ENCODE measurements at places on chromosomes 11 and 22.

- DNase-seq, result no peak
These were observed 6.1 kb upstream of the ASCL3 start for GRCh38 chr11:8948886-8949285.

GRCh38 chr11:13495929-13496328 is at the start of gene PTH:
TSS of gene PTH (minus strand) at chr11:13495997. CDS start at chr11:13492855, 3,142 bp downstream.
- no peak for DNase-seq

- no peak for DNase-seq
These were observed 67.7 kb downstream of the SPON1 start for GRCh38 chr11:14029971-14030920.

GRCh38 chr11:19756675-19757475 is 44.2 kb downstream of the NAV2 start:
- DNase-seq, result no peak

DNA sequence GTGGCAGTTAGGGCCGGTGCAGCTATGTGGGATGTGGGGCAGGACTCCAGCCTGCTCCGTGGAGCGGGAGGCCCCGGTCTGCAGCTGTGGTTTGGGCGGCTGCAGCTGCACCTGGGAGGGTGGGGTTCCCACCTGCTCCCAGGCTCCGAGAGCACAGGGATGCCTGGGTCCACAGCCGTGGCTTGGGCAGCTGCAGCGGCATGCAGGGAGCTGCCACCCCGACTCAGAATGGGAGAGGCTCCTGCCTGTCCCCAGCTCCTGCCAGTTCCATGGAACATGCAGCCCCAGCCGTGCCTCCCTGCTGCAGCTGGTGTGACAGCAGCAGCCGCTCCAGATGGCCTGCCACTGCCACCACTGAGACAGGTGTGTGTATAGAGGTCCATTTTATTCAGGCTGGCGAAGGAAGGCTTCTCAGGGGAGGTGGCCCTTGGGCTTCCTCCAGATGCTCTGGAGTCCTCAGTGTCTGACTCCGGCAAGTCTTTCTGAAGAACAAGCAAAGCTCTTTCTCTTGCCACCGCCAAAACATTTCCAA is 21.8 kb upstream of the UPK3A start:
- no peak for DNase-seq

- DNase-seq, result peak; percentile 44
These were observed 603 bp downstream of the ESRRA start for GRCh38 chr11:64305691-64306562.

DNA sequence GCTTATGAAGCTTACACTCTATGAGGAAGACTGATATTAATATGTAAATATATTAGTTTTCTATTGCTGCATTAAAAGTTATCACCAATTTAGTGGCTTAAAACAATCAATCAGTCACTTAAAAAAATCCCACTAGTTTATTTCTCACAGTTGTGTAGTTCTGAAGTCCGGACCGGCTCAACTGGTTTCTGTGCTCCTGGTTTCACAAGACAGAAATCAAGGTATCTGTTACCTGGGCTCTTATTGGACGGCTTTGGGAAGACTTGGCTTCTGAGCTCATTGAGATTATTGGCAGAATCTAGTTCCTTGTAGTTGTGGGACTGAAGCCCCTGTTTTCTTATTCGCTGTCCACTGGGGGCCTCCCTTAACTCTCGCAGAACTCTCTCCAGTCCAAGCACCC is 343.0 kb downstream of the RAB38 start:
- DNase-seq, result no peak

Measured in stimulated activated CD4-positive, alpha-beta T cell treated with anti-CD3 and anti-CD28 coated beads, Interleukin-1b, Interleukin-23, amount 100 ng/mL, for 1 hour (primary cell).